ENCODE measurements at places on chromosomes 7 and 10.

GRCh38 chr7:135721198-135721820, 6.7 kb downstream of the SLC13A4 start:
- no peak for DNase-seq

GRCh38 chr7:5217851-5218331, 27.9 kb downstream of the WIPI2 start:
- peak; percentile 52 for DNase-seq

- DNase-seq = no peak
Measured at GRCh38 chr7:6218329-6218728, 54.1 kb downstream of the CYTH3 start.

DNA sequence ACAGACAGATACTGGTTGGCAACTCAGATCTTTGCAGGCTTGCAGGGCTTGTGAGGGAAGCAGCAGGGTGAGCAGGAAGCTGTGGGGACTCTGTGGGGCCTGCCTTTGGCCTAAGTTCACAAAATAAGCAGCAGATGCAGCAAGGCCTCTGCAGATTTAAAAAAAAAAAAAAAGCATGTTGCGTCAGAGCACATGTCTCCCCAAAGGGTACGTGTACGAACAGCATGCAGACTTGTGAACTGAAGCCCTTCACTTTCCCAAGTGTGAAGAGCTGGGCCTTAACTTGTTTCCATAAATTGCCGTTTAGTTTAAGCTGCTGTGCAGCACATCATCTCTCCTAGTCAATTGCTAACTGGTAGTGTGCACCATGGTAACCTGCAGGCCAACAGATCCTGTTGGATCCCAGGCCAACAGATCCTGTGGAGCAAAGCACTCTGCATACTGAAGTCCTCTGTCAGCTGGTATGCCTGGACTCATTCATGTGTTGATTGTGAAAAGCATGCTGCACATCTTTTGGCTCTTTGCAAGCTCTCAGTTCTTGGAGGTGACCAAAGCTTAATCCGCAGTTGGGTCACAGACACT, 10.8 kb upstream of the XPNPEP1 start:
- no peak for DNase-seq

DNA sequence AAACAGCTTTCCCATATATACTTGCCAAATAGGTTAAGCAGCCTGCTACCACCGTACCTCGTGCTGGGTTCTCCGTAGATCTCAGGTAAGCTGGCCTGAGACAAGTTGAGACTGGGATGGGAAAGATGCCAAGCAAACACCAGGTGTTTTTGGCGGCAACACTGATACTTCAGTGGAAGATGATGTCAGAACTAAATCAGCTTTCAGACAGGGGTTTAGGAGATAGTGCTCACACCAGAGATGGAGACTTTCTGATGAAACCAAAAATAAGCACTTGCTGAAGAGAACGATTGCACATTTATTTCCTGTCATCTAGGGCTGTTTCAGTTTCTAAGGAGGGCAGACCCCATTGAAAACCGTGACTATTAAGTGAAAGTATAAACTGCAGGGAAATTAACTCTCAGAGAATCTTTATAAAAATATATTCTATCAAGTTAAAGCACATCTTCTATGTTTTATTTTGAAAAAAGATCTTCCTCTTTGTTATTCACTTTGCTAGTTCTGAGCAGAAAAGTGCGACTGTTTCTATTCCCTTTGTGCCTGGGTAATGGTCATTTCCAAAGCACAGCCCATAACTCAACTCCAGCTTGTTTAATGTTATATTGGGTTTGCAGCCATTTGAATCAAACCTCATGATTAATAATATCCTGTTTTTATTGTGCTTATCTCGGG, 149.9 kb downstream of the CPED1 start:
- DNase-seq = peak; percentile 4

DNA sequence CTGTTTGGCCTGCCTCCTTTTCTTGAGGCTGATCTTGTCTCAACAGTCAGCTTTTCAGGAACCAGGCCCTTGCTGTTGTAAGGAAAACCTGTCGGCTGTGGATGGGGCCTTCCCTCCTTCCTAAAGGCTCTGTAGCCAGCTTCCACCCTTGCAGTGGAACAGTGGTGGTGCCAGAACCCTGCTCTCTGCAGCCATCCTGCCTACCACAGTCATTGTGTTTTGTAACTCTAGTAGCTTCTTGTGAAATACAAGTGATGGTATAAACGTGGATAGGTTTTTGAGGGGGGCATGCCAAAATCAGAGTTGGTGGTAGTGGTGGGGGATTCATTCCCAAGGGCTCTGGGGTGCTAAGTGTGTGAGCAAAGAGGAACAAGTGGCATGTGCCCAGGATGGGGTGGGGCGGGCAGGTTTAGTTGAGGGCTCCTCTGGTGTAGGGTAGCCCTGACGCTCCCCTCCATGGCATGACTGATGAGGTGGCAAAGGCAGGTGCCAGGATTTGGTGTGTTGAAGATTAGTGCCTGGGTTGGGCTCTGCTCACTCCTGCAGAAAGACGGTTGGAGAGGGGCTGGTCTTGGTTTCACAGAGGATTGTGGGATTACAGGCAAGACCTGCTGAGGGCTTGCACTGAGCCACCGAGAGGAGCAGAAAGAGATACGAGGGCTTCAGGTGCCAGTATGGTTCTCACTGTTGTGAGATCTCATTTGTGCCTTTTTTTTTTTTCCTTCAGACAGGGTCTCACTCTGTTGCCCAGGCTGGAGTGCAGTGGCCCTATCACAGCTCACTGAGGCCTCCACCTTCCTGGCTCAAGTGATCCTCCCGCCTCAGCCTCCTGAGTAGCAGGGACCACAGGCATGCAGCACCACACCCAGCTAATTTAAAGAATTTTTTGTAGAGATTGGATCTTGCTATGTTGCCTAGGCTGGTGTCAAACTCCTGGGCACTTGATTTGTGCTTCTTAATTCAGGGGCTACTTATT, 7.4 kb downstream of the TSPAN14 start:
- no peak for DNase-seq

GRCh38 chr7:129245533-129245932, 20.7 kb downstream of the AHCYL2 start:
- DNase-seq = no peak

- DNase-seq = no peak
Measured at GRCh38 chr7:1948887-1949680, 279.0 kb downstream of the ELFN1 start.

DNA sequence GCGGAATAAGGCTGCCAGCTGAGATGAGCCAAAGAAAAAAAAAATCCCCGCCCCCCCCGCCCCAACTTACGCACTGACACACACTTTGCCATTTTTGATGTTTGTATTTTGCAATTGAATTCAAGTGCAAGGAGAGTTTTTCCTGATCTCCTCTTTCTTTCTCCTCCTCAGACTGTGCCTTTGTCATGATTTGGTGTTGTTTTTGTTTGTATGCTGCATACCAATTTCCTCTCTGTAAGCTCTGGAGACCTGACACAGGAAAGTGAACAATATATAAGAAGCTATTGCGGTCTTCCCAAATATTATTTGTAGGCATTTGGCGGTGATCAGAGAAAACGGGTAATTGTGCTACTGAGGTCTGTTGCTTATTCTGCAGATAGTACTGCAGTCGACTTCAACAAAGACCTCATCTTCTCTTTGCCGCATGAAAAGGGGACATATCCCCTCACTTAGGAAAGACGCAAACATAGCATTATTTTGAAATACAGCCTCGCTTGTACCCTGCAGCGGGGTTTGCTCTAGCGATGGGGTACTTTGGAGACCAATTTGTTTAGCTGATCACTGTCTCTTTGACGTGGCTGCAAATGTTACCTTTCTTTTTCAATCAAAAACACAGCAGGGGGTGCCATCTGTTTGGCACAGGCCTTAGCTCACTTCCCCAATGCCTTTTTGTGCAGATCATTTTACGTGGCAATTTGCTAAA, 206.6 kb downstream of the SKAP2 start:
- no peak for DNase-seq

GRCh38 chr7:158077934-158078910, 509.4 kb downstream of the PTPRN2 start:
- DNase-seq = no peak

DNA sequence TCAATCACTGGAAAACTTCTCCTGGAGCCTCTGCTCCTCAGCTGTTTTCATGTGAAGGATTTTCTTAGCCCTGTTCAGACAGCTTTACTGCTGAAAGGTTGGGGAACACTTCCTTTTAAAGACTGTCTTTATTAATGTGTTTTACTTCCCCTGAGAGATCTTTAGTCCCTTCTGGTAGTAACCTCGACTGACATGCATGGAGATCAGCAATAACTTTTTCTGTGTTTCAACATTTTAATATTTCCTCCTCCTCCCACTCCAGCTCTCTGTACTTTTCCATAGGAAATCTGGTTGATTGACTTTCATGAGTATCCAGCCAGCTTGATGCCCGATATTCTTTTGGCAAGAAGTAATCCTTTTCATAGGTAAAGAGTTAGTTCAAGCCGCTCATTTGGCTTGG, 62.7 kb upstream of the STRIP2 start:
- DNase-seq = no peak

GRCh38 chr7:90690159-90690858, 94.2 kb downstream of the CDK14 start:
- no peak for DNase-seq

- DNase-seq = no peak
Measured at GRCh38 chr10:12774204-12774894, 227.2 kb downstream of the CCDC3 start.

- no peak for DNase-seq
Measured at GRCh38 chr7:130231792-130232191, 24.1 kb downstream of the SSMEM1 start.

- DNase-seq = no peak
Measured at GRCh38 chr10:55311848-55312635, 511.0 kb upstream of the PCDH15 start.

- no peak for DNase-seq
Measured at GRCh38 chr10:132626761-132627665, 89.4 kb downstream of the INPP5A start.

DNA sequence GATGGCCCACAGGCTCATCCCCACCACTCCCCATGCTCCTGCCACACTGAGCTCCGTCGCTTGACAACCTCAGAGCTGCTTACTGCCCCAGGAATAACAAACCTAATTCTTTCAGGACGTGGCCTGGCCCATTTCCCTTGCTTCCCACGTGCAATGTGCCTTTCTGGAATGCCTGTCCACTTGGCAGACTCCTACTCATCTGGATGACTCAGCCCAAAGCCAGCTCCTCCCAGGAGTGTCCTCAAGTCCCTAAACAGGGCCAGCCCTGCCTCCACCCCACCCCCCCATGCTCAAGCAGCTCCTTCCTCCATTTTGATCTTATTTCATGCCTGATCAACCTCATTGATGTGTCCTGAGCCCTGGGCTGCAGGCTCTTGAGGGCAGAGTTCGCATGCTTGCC, 164.9 kb upstream of the RNF32 start:
- DNase-seq = no peak

DNA sequence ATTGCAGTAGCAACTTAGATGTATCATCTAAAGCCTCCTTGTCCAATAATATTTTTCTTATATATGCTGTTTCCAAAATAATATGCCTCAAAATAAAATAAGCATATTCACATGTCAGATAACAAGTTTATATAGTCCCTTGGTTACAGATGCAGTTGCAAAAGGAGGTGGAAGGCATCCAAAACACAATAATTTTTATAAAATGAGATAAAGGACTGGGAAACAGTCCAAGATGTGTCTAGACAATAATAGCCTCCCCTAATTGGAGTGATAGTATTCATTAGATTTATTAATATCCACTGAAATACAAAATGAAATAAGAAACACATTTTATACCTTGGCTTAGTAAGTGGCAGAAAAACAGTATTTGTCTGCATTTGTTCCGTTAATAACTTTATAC, 30.3 kb downstream of the BCAP29 start:
- DNase-seq = no peak

DNA sequence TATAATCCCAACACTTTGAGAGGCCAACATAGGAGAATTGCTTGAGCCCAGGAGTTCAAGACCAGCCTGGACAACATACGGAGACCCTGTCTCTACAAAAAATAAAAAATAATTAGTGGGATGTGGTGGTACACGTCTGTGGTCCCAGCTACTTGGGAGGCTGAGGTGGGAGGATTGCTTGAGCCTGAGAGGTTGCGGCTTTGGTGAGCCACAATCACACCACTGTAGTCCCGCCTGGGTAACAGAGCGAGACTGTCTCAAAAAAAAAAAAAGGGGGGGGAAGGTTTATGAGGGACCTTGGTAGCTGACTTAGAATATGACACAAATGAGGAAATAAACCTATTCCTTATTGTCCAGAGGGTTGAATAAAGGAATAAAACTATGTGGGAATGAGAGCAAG, 30.8 kb downstream of the SCD start:
- DNase-seq = peak; percentile 14

- DNase-seq = peak; percentile 50
Measured at GRCh38 chr7:45978010-45978681, 57.1 kb upstream of the IGFBP3 start.

- no peak for DNase-seq
Measured at GRCh38 chr7:157615101-157615817, 278.5 kb downstream of the DNAJB6 start.

DNA sequence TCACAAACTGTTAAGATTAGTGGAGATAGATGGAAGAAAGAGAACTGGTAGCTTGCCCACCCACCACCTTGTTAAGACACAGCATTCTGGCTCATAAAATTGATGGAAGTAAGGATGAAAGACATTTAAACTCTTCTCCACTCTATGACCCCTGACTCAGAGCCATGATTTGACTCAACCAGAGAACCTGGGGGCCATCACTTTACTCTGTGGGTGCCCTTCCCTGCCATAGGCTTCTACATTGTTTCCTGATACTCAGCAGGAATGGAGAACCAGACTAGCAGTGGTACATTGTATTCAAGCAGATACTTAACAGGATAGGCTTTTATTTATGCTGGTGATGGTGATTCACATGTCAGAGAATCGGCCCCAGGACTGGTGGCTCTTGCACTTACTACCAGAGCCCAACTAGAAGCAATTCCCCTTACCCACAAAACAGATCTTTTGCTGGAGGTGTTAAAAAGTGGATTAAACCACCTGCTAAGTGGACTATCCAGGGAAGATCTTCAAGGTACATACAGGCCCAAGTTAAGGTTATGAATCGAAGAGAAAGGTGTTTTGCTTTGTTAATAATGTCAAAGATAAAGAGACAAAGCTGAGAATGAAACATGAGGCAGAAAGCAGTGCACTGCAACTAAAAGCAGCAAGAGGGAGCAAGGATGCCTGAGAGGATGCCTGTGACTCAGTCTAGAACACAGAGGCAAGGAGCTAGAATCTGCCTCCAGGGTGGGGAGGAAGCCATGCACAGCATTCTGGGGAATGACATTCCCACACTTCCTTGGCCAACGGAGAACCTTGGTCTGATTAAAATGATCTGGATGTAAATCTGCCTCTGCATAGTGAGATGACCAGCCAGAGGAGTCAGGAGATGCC, 36.0 kb upstream of the GLI3 start:
- no peak for DNase-seq

GRCh38 chr10:52043811-52044210, 270.3 kb upstream of the DKK1 start:
- no peak for DNase-seq

DNA sequence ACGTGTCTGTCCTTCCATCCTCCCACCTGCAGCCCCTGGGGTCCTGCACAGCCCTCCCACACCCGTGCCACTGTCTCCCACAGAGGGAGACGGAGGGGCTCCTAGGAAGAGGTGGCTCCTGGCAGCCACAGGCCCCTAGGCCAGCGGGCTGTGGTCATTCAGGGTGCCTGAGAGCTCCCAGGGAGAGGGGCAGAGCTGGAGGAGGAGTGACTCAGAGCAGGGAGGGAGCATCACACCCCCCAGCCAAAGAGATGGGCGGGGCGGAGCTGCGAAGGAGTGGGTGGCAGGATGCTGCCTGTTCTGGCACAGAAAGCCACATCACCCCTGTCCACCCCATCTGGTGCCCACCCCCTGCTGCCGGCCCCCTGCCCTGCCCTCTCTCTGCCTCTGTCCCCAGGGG, 50.5 kb downstream of the STK32C start:
- DNase-seq = no peak
